ENCODE measurements at places on chromosomes 6 and 20.
A peak's percentile ranks its signal among the peaks of the same experiment; 100 is the strongest.

DNA sequence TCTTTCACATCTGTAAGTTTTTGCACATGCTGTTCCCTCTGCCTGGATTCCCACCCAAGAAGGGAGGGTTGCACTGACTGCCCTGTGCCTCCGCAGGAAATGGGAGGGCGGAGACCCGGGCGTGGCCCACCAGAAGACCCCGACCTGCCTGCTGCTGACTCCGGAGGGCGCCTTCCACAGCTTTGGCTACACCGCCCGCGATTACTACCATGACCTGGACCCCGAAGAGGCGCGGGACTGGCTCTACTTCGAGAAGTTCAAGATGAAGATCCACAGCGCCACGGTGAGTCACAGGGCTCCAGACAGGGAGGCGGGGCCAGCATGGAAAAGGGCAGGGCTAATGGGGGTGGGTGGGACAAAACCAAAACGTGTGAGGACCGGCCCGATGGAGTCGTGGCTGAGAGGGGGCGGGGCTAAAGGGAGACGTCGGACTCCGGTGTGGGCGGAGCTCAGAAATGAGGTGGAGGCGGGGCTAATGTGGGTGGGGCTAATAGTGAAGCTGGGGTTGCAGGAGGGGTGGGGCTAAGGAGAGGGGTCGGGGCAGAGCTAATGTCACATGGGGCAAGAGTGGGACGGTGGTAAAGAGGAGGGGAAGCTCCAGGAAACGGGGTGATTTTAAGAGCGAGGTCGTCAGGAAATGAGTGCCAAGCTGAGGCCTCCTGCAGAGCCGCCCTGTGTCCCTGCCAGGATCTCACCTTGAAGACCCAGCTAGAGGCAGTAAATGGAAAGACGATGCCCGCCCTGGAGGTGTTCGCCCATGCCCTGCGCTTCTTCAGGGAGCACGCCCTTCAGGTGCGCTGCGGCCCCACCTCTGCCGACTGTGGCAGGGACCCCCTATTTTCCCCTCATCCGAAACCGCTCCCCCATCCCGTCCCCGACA, 12.6 kb downstream of the HSPA12B start:
- peak; percentile 64 for DNase-seq

DNA sequence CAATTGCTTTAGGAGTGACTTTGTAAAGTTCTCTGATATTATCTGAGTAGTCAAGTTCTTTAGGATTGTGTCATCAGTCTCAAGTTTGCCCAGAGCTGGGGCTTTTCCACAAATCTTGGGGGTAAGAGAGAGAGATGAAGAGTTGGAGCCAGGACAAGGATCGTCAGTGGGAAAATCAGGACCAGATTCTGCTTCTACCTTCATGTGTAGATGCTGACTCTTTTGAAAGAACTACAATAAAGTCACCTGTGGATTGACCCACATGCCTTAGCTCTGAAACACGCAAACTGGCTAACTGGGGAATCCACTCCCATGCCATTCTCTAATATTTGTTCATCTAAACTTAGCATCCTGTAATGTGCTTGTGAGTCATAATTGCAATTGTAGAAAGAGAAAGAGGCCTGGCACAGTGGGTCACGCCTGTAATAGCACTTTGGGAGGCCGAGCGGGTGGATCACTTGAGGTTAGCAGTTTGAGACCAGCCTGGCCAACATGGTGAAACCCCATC, 15.6 kb upstream of the BICRAL start:
- peak; percentile 61 for DNase-seq

DNA sequence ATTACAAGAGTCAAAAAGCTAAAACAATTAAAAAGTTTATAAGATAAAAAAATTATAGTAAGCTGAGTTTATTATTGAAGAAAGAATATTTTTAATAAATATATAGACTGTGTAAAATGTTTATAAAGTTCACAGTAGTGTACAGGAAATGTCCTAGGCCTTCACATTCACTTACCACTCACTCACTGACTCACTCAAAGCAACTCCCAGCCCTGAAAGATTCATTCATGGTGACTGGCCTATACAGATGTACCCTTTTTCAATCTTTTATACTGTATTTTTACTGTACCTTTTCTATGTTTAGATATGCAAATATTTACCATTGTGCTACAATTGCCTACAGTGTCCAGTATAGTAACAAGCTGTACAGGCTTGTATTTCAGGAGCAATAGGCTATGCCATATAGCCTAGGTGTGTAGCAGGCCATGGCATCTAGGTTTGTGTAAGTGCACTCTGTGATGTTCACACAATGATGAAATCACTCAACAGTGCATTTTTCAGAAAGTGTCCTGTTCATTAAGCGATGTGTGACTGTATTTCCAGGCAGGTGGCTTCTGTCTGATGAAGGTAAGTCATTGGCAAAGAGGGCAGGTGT, 130.2 kb downstream of the BTBD3 start:
- peak; percentile 21 for DNase-seq

DNA sequence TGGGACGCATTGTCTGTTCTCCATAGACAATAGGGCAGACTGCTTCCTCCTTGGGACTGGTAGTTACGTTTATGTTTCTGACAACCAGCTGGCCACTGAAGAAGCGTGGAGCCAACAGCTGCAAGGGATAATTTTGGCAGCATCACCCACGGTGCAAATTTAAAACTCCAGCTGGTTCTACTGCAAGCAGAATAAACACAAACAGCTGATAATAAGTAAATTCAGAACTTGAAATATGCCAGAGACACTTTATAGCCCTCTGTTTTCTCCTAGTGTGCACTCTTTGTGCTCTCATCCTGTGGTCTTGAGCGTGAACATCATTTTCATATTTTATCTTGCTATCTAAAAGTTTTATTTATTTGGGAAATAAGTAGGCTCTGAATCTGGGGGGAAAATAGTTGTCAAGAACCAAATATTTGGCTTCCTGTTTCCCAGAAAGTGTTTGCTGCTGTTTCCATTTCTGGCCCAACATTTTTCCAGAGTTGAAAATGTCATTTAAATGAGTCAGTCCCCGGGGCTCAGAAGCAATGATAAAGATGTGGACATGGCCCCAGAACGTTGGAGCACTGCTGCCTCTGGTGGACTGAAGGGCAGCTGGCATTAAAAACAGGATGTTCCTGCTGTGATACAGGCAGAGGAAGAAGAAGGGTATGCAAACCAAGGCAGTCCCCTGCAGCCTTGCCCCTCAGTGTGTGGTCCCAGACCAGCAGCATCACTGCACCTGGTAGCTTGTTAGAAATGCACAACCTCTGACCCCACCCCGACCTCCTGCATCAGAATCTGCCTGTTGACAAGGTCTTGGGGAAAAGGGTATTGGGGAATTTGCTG, 12.5 kb upstream of the THBD start:
- DNase-seq: peak; percentile 15

- no peak for DNase-seq
Observed at GRCh38 chr6:43916924-43917877, 147.2 kb downstream of the VEGFA start.

DNA sequence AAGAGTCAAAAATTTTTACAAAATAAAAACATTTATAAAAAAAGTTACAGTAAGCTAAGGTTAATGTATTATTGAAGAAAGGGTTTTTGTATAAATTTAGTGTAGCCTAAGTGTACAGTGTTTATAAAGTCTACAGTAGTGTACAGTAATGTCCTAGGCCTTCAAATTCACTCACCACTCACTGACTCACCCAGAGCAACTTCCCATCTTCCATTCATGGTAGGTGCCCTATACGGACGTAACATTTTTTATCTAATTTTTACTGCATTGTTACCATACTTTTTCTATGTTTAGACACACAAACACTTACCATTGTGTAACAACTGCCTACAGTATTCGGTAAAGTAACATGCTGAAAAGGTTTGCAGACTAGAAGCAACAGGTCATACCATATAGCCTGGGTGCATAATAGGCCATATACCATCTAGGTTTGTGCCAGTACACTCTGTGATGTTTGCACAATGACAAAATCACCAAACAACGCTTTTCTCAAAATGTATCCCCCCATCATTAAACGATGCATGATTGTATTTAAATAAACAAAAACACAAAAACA, 6.0 kb downstream of the MTFR2 start:
- no peak for DNase-seq

DNA sequence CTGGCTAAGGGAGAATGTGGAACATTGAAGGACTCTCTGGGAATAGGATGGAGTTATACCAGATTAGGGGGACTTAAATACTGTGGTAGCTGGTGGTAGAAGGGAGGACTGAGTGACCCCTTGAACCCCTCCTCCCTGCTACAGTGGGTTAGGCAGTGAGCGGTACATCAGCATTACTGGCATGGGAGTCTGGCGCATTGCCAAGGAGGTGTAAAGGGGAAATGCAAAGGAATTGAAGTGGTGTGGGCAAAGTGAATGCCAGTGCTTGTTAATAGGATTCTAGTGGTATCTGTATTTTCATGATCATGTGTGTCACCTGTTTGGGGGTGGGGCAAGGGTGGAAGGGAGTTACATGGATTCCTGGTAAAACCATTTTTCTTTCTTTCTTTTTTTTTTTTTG, 60.1 kb downstream of the GFRA4 start:
- no peak for DNase-seq

DNA sequence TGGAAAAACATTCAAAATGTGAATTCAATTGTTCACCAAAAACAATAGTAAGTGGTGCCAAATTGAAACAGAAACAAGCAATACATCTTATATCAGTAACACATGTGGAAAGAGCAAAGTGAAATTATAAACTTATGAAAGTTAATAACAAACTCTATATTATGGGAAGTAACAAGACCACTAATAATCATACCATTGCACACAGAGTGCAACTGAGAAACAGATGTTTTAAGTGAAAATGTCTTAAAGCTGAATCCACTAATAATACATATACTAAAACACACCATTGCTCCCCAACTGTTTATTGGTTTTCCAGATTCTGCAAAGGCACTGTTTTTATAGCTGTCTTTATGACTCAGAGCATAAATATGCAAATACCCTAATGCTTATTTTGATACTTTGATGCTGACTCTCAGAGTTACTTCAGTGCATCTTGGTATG, 292.3 kb downstream of the RFPL4B start:
- peak; percentile 45 for DNase-seq

DNA sequence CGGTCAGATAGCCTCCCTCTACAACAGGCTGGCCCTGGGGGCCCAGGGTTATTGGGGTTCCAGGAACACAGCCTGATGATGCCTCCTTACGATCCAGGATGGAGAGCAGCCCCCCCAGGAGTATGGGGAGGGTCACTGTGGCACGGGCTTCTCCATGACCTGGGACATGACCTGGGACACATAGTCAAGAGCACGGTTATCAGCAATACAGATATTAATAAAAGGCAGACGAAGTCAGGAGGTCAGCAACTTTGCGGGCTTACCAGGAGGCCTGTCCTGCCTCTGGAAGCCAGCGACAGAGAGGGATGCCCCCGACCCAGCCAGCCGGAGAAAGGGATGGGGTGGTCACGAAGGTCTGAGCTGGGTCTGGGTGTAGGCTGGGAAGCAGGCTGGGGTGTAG, 795 bp downstream of the MMP24OS start:
- DNase-seq: no peak

- peak; percentile 69 for DNase-seq
Observed at GRCh38 chr6:219641-220198, 72.6 kb upstream of the DUSP22 start.

DNA sequence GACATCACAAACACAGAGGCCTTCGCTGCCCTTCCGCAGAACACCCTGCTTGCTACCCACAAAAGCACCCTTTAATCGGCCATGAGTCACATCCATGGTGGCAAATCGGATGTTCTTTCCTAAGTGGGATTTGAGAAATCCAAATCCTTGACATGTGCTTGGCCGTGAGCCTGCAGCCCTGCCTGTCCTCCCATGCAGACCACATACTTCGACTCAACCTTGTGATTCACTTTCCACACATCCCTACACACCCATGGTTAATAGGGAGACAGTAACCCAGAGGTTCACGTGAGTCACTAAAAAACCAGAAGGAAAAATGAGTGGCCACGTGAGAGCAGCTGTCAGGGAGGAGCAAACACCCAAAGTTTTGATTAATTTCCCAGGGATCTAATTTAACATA, 19.4 kb downstream of the RAMACL start:
- DNase-seq: peak; percentile 94

DNA sequence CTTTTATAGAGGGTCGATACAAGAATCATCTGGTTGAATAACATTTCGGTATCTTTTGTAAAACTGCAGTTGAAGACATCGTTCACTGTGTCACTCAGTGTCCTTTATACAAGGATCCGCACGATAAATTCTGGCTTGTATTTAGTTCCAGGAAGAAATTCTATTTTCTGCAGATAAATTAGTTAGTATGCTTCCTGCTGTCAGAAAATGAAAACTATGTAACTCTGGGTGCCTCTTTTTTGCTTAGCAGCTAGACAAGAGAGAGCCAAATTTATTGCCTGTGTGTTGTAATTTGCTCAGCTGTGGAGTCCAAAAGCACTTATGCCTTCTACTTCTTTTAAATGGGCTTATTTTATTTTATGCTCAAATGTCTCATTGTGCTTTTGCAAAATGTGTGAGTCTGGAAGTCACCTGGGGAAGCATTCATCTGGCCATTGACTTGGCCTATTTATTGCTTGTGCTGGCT, 56.5 kb upstream of the KCNK16 start:
- DNase-seq: no peak

DNA sequence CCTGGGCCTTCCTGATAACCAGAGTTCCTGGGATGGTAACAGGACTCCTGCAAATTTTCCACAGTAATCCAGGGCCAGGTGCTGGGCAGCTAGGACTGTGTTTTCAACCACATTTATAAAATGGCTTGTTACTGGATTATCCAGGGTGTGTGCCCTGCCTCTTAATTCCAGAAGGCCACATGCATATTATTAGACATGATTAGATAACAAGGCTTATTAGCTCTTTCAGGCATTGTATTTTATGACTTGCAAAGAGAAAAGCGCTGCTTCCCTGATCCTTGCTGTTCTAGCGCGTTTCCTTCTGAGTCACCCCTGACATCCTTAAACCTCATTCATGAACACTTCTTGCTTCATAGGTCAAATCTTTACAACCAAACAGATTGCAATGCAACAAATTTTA, 208.6 kb downstream of the UST start:
- DNase-seq: no peak

DNA sequence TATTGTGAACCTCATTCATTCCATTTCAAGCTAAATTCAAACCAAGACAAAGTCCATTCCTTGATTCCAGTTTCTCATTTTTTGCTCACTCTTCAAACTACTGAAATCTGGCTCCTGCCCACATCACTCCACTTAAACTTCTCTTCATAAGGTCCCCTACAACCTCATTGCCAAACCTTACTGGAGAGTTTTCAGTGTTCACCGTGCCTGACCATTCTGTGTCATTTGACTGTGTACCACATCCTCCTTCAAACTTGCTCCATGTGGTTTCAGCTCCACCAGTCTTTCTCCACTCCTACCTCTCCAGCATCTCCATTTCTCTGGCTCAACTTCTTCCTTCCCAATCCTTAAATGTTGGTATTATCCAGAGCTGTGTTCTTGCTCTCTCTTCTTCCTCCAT, 38.5 kb upstream of the TAB2 start:
- DNase-seq: no peak

GRCh38 chr6:122401104-122401503, 1.7 kb downstream of the HSF2 start:
- peak; percentile 2 for DNase-seq

Data from astrocyte of the hippocampus (primary cell).